ENCODE measurements at places on chromosomes 16 and 17.
A peak's percentile ranks its signal among the peaks of the same experiment; 100 is the strongest.

DNA sequence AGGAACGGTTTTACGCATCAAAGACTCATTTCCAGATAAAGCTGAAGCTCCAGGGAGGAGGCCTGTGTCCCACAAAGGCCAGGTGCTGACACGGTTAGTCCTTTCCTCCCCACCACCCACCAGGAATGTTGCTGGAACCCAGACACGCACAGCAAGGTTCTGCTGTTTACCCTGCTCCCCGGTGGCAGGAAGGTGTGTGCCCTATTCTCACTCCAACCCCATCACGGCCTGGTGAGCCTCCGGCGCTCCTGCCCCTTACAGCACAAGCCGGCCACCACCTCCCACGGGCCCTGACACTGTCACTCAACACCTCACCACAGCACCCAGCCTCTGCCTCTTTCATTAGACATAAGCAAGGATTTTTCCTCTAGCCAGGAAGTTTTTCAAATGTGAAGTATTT is 47.8 kb downstream of the ANKRD11 start:
- DNase-seq = no peak

DNA sequence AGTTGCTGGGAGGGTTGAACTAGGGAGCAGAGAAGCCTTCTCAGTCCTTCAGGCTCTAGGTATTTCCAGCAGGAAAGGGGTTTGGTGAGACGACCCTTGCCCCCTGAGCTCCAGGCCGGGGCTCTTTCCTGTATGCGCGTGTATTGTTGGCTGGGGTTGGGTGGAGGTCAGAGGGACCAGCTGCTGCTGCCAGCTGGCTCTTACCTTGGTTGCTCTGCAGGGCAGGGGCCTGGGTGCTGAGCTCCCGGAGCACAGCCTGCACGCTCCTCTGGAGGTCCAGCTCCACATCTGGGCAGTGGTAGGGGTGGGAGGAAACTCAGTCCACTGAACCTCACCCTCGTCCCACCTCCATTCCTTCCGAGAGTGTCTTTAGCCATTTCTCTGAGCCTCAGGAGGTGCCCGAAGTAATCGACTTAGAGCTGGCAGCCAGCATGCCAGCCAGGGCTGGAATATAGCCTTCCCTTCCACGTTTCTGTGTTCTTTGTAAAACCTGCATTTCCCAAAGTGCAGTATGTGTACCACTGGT is 28.0 kb downstream of the PIK3R6 start:
- DNase-seq = no peak

GRCh38 chr17:79295307-79295706 is 220.7 kb downstream of the ENGASE start:
- DNase-seq = no peak

DNA sequence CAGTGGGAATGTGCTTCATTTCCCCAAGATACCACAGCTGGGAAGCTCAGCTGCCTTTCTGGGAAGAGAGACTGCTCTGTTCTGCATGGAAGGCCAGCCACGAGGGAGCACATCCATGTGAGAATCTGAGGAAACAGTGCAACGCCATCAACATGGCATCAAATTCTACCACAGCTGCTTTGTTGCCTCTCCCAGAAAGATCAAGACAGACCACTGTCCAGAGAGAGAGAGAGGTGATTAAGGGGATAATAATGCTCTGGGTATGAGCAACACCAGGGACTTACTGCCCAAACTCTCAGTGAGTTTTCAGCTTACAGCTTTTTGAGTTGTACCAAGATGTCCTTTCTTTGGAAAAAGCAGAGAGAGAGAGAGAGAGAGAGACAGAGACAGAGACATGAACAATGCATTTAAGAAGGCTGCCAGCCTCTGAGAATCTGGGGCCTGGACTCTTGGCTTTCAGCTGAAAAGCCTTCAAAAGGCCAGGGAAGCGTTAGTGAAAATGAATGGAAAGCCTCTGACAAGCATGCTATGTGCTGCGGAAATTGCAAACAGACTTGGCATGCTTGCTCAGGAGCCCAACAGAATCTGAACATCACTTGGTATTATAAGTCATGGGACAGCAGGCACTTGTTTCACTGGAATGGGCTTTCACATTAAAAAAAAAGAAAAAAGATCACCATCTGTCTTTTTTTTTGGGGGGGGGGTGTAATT is 223.1 kb downstream of the MAP2K6 start:
- DNase-seq = no peak

DNA sequence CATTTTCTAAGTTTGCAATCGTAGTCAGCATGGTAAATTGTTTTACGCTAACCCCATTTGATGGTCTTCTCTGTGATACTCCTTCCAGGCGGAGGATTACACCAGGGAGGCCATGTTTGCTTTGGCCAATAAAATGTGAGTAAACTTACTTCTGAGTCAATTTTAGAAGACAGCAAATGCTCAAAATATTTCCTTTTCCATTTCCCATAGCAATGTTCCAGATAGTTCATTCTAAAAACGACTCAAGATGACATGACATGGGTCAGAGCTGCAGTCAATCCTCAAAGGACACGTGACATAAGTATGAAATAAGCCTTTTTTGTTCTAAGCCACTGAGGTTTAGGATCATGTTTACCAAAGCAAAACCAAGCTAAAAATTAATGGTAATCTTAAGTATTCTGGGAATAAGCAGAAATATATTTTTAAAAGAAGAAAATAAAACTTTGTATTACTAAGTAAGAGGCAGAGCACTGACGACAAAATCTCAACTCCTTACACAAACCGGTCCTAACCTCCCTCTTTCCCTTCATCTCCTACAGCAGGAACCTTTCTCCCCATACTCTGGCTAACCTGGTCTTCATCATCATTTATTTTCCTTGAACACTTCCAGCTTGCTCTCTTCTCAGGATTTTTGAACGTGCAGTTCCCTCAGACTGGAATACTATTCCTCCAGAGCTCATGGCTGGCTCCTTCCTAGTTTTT is 266.2 kb downstream of the CEP112 start:
- DNase-seq = no peak

- DNase-seq = no peak
Measured at GRCh38 chr17:19703106-19703827, 13.1 kb downstream of the SLC47A2 start.

DNA sequence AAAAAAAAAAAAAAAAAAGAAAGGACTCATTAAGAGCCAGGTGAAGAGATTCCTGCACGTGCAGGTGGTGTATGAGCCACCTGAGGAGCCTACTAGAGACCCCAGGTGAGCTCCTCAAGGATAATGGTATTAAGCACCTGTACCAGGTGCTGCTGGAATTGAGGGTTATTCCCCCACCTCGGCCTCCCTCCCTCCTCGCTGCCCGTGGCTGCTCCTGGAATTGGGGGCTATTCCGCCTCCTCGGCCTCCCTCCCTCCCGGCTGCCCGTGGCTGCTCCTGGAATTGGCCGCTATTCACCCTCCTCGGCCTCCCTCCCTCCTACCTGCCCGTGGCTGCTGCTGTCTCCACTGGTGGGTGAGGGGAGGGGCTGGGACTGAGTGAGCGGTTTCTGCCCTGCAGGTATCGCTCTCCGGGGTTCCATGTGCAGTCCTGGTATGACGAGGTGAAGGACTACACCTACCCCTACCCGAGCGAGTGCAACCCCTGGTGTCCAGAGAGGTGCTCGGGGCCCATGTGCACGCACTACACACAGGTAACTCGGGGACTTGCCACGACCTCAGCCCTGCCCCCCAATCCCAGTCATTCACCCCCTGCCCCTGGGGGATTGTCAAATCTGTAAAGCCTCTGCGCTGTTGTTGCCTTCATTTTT is 29.3 kb downstream of the CRISPLD2 start:
- DNase-seq = no peak

DNA sequence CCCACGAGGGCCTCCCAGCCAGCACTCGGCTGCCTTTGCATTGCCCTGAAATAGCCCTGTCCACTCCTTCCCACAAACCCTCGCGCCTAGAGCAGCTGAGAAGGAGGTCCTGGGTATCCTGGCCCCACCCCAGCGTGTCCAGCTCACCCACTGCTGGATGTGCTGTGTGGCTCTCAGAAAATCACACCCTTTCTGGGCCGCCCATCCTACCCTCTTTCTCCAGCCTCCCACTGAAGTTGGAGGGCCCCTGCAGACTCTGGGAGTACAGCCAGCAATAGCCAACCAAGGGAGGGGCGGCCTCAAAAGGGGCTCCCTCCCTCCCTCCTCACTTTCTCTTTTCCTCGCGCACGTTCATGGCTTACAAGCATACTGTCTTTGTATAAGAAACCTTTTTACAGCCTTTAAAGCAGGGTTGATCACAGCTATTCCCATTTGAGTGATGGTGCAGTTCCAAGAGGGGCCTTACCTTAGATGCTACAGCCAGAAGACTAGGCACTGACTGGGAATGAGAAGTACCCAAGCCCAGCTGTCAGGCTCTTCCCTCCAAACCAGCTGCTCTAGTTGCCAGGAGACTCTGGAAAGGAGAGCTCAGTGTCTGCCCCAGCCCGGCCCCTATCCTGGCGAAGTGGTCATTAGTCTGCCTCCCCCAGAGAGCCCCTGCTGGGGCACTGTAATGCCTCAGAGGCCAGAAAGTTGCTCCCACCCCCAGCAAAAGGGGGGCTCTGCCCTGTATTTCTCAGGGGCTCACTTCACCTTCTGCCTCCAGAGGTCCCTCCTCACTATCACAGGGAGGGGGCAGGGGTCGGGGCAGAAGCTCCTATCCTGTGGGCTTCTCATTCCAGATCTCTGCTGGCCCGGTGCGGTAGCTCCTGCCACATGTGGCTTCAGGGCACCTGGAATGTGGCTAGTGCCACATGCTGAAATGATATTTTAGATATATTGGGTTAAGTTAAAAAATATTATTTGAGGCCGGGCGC is 38.1 kb downstream of the DCAKD start:
- no peak for DNase-seq

DNA sequence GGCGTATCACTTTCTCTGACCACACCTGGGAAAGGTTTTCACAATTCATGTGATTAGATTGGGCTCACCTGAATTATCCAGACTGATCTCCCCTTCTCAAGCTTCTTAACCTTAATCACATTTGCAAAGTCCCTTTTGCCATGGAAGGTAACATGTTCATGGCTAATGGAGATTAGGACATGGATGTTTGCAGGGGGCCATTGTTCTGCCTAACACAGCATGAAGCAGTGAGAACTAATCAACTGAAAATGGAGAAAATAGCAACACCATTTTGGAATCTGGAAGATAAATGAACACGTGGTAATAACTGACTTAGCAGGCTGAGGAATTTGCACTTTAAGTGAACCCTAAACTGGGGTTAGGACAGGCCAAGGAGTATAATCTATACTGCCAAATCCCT is 25.0 kb upstream of the SBK1 start:
- DNase-seq = no peak

DNA sequence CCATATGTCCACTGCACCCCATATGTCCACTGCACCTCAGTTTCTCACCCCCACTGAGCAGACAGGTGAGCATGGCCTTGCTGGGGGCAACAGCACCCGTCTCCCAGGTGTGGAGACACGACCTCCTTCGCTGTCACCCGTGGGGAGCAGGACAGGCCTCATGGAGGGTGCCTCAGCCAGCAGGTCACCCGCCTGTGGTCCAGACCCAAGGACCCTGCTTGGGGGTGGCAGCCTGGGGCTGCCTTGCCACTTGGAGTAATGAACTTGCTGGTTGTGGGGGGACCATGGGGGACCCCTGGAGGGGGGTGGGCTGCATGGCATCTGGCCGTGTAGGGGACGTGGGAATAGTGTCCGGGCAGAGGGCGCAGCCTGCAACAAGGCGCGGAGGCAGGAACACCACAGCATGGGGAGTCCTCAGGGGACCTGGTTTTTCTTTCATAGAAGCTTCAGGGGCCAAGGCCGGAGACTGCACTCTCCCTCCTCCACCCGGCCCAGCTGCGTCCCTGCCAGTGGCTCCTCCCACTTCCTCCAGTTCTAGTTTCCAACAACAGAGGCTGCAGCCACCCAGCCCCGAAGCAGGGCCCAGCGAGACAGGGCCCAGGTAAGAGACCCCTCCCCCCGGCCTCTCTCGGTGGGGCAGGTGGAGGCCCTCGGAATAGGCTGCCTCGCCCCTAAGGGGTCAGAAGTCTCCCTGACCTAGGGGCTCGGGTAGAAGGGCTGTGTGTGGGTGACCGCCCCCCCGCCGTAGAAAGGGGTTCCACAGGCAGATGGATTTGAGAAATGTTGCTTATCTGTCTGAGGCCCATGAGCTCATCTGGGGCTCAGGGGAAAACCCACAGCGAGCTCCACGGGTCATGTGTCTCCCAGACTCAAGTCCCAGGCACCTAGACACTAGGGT is at the start of gene NHLRC4:
TSS of gene NHLRC4 (plus strand) at position 531 of the 898 bp plus-strand sequence. CDS start 1,043 bp downstream, outside the sequence.
- peak; percentile 31 for DNase-seq

GRCh38 chr16:59148056-59148768 is 414.1 kb upstream of the GOT2 start:
- no peak for DNase-seq

DNA sequence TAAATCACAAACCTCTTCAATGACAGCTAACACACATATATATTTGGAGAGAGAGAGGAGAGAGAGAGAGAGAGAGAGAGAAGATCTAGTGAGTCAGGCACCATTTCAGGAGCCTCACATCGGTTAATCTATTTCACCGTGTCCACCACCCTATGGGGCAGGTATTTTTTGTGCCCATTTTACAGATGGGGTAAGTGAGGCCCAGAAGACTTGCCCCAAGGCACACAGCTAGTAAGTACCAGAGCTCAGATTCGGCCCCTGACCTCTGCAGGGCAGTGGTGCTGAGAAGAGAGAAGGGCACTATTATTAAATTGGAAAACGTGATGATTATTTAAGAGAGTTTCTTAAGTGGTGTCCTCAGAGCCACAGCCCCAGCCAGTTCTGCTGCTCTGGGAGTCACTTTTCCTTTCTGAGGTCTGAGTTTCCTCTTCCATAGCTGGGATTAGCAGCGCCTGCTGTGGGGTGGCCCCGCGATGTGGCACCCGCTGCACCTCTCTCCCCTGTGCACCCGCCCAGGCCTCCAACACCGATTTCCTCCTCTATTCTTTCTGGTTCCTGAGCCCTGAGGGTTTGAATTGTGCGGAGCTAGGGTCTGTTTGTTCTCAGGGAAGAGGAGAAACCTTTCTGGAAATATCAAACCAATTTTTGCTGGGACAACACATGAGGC is 303.9 kb downstream of the IRF8 start:
- no peak for DNase-seq

DNA sequence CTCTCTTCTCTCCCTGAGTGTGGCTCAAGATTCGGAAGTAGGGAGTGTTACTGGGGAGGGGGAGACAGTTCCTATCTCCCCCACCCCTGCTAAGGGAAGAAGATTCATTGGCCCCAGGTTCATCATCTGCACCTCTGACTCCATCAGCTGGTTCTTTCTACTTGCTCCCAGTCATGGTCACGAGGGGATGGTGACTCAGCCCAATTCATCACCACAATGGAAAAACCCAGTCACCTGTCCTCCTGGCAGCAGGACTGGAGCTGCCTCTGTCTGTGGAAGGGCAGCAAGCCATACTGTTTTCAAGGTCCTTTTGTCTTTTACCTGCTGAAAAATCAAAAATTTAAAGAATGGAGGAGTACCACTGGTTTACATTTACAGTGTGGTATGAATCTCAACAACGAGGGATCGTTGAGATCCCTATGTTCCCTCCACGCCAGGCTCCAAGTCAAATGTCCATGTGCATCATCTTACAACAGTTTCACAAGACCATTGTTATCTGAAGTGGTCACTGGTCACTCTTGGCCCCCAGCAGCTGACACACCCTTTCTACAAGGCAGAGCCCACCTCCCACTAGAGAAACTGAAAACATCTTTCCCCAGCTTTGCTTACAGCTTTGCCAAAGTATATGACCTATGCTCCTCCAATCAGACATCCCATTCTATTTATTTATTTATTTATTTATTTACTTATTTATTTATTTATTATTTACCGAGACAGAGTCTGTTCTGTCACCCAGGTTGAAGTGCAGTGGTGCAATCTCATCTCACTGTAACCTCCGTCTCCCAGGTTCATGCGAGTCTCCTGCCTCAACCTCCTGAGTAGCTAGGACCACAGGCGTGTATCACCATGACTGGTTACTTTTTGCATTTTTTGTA is 40.4 kb upstream of the NDRG4 start:
- DNase-seq = peak; percentile 49

- peak; percentile 70 for DNase-seq
Measured at GRCh38 chr17:82414548-82415281, 3.4 kb upstream of the HEXD start.

Data from stimulated activated CD4-positive, alpha-beta T cell treated with anti-CD3 and anti-CD28 coated beads, Interleukin-4, amount 100 ng/mL, for 48 hours (primary cell).